ENCODE measurements at places on chromosomes 12 and 14.

- no peak for DNase-seq
Measured at GRCh38 chr14:22039938-22040780, 366.5 kb upstream of the OR4E1 start.

DNA sequence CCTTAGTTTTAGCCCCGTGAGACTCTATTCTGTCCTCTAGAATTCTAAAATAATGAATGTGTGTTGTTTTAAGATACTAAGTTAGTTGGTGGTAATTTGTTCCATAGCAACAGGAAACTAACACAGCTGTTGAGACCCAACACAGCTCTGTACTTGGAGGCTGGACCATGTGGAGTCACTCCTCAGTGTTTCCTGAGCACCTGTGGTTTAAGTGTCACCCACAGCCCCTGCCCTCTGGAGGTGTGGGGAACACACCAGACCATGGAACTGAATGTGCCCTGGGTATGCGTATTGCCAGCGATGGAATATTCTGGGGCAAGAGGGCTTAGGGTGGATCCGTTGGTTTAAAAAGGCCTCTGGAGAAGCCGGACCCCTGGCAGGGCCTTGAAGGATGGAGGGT lies 16.6 kb upstream of the GPR68 start:
- DNase-seq, result no peak

DNA sequence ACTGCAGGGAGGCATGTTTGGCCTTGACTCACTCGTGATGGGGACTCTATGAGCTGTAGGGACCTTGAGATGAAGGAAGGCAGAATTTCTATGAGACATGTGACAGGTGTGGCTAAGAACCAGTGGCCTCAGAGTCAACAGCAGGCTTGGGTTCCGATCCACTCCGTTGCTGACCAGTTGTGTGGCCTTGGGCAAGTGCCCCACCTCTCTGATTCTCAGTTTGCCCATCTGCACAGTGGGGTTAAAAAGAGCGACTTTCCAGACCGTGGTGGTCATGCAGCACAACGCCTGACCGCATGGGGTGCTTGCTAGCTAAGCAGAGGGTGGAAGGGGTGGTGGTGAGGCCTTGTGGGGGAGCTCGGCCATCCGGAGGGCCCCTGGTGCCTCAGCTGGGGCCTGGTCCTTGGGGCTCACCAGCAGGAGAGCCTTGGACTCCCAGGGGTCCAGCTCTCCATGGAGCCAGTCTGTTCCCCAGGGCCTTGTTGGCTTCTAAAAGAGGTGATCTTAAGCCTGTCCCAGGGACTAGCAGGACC lies 18.5 kb downstream of the PAPLN start:
- no peak for DNase-seq

- no peak for DNase-seq
Measured at GRCh38 chr12:99978152-99978551, 6.6 kb downstream of the ANKS1B start.

GRCh38 chr12:49809381-49809905 lies 18.8 kb downstream of the NCKAP5L start:
- peak; percentile 20 for DNase-seq

DNA sequence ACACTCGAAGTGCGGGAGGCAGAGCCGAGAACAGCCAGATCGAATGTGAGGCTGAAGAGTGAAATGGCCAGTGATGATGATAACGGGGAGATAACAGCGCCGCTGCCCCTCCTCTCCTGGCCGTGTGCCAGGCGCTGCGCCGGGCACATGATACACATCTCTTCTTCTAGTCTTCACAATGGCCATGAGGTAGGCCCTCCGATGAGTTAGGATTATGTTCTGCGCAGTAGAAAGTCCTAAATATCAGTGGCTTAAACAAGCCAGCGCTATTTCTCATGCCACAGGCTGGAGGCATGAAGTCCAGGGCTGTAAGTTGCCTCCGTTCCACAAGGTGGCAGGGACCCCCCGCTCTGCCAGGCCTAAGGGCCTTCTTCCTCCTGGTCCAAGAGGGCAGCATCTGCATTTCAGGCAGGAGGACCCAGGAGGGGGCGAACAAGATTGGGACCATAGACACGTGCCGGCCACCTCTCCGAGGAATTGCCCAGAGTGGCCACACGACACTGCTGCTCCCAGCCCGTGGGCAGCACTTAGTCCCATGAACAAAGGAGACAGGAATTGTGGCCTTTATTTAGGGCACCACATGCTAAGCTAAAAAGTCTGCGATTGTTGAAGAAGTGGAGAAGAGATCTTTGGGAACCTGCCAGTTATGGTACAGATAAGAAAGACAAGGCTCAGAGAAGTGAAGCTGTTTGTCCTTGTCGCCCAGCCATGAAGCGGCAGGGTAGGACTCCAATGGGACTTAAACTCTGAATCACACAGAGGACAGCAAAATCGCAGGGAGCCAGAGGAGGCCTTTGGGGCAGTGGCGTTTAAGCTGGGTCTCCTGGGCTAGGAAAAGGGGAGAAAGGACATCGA lies 10.9 kb upstream of the HVCN1 start:
- DNase-seq, result no peak

DNA sequence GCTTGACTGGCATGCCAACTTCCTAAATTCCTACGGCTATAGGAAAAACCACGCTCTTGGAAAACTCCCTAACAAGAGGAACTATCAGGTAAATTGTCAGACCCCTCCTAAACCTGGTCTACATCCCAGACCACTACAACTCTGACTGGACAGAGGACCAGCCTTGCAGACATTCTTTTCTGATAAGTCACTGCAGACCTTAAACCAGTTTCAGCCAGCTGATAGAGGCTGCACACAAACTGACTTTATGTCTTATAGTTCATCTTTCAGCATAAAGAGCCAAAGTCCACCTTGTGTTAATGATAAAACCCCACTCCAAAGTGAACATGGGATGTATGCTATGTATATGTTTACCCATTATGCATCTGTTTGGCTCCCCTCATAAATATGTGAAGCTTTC lies 166.6 kb downstream of the KTN1 start:
- DNase-seq, result peak; percentile 11

DNA sequence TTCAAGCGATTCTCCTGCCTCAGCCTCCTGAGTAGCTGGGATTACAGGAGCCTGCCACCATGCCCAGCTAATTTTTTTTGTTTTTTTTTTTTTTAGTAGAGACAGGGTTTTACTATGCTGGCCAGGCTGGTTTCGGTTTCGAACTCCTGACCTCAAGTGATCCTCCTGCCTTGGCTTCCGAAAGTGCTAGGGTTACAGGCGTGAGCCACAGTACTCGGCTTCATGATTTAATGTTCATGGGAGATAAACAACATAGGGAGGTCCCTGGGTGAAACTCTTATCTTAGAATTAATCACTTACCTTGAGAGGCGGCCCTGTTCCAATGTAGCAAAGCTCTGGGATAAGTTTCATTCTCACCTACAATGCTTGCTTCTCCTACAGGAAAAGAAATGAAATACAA lies 48.3 kb downstream of the SEL1L start:
- no peak for DNase-seq

DNA sequence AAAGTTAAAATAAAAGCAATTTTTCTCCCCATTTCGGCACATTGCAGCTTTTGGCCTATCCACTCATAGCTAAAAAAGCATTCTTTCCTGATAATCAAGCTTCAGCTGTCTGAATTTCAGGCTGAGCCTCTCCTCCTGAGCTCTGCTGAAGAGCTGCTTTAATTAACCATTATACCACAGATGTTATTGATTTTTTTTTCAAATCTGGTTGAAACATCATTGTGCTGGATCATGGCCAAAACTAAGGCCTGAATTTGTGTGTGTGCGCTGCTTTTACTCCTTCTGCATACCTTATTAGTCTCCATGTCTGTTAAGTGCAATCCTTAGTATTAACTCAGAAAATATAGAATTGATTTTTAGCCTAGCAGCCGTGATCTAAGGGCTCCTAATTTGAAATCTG lies 52.3 kb downstream of the MBIP start:
- no peak for DNase-seq

GRCh38 chr12:56311003-56311402 lies 4.8 kb downstream of the CNPY2 start:
- no peak for DNase-seq

GRCh38 chr14:67237591-67237990 lies 3.6 kb upstream of the PALS1 start:
- DNase-seq, result no peak

- DNase-seq, result peak; percentile 33
Measured at GRCh38 chr12:19694627-19695026, 255.3 kb downstream of the AEBP2 start.

DNA sequence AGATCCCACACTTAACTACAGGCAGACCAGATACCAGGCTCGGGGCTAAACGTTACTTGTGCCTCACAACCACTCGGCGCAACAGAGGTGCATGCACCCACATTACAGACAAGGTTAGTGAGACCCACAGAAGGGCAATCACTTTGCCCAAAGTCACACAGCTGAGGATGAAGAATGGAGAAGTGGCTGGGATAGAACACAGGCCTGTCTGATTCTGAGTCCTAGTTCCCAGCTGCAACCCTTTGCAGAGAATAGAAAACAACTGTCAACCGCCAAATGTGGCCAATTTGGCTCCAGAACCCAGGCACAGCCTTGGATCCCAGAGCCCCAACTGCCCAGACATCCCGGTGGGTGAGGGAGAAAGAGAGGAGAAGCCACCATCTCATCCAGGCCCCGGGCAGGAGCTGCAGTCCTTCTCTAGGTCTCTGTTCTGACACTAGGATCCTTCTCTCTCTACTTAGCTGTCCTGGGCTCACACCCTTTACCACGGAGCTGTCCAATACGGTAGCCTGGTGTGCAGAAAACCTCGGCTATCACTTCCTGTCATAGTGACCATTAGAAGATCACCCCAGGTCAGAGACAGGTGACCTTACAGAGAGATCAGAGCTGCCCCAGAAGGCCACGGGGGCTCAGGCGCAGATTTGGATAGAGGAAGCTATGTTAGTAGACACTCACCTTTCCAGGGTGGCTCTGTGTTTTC lies 59.1 kb downstream of the FAM222A start:
- no peak for DNase-seq

DNA sequence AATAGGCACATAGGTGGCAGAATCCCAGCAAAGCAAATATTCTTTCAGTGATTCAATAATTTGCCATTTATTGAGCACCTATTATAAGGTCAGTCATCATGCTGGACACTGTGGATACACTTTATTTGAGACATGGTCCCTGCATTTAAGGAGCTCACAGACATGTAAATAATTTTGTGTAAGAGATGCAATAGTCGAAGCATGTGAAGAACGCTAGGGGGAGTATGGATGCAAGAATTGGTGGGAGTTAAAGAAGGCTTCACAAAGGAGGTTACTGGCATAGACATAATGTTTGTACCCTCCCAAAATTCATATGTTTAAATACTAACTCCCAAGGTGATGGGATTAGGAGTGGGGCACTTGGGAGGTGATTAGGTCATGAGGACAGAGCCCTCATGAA lies 260.6 kb upstream of the GARIN6 start:
- DNase-seq, result no peak

- no peak for DNase-seq
Measured at GRCh38 chr12:132367852-132368251, 38.5 kb upstream of the GALNT9 start.

- no peak for DNase-seq
Measured at GRCh38 chr12:5344131-5344530, 87.8 kb upstream of the NTF3 start.

DNA sequence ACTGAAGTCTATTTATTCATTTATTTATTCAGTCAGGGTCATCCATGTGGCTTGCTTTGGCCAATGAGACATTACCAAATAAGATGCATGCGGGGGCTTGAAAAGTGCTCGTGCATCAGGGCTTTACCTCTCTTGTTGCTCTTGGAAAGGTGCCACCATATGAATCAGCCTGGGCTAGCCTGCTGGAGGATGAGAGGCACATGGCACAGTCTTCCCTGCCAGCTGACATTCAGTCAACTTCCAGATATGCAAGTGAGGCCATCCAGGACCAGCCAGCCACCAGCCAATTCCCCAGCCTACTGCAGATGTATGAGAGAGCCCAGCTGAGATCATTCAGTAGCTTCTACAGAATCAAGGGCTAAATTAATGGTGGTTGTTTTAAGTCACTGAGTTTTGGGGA lies 105.2 kb upstream of the RPH3A start:
- DNase-seq, result peak; percentile 3

DNA sequence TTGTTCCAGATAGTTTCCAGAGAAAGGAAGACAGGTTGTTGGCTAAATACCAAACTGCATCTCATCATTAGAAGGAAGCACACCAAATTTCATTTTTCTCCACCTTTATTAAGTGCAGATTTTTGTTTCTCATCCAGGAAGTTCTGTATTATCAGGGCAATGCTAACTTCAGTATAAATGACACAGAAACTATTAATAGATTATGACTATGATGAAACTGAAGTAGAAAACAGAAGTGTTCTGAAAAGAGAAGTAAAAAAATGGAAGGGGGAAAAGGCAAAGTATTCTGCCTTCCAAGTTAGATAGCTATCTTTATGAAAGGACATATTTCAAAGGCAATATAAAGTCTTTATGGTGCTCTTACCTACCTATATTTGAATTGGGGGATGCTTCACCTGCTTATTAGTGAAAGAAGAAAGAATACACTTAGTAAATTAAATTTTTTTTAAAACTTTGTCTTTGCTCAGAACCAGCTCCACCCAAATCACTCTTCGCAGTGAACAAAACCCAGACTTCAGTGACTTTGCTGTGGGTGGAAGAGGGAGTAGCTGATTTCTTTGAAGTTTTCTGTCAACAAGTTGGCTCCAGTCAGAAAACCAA lies 223.9 kb downstream of the PTPRO start:
- DNase-seq, result no peak

DNA sequence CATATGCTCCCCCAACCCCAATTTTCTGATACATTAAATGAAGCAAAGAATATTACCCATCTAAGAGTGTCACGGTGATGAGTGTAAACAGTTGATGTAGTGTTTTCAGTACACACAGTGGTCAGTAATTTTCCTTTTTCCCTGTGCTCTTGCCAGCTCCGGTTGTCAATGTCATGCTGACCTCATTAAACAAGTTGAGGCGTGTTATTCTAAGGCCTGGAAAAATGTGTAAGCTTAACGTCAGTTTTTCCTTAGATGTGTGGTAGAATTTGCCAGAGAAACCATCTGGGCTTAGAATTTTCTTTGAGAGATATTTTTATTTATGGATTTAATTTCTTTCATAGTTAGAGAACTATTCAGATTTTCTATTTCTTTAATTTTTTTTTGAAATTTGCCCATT lies 11.7 kb upstream of the SERPINA6 start:
- DNase-seq, result no peak

DNA sequence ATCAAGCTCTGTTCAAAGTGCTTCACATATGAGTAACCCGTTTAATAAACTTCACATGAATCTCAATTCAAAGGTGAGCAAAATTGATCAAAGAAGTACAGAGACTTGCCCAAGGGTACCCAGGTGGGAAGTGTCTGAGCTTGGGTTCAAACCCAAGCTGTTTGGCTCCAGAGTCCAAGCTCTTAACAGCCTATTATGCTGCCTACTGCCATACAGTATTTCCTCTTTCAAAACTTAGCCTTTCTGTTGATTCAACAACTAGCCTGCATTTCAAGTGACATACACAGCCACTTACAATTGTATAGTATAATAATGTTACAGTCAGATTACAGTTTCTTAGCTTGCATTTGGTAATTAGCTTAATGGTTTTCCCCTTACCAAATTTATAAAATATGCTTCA lies 29.7 kb downstream of the FRMD6 start:
- no peak for DNase-seq

Data from fibroblast of upper back skin (primary cell).